ENCODE measurements at places on chromosomes 5 and 9.

GRCh38 chr9:71778085-71778484 lies 9.8 kb upstream of the CEMIP2 start:
- no peak for DNase-seq

- DNase-seq: no peak
Observed at GRCh38 chr9:3200331-3200774, 325.4 kb downstream of the RFX3 start.

GRCh38 chr5:82925061-82925411 lies 152.2 kb downstream of the TMEM167A start:
- DNase-seq: no peak

DNA sequence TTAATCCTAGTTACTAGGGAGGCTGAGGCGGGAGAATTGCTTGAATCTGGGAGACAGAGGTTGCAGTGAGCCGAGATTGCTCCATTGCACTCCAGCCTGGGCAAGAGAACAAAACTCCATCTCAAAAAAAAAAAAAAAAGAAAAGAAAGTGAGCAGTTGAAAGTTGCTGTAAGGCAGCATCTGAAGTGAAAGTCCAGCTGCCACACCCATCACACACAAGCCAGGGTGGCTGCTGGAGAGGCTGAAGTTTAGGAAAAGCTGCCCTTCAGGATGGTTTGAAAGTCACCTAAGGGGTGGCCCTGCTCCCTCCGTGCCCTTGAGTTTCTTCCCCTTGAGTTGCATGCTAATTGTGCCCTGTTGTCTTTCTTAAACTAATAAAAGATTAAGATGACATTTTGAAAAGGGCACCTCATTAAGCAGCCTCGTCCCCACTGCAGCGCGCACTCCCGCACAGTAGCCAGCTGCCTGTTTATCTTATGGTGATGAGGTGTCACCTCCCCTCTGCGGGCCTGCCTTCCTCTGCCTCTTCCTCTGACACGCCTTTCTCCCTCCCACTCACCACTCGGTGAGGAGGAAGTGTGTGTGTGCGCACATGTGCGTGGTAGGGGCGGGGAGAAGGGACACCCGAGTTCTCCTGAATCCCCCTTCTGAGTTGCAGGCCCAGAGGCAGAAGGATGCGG lies 104.2 kb upstream of the PANK3 start:
- DNase-seq: no peak

- DNase-seq: no peak
Observed at GRCh38 chr5:36089989-36090388, 23.3 kb upstream of the UGT3A2 start.

DNA sequence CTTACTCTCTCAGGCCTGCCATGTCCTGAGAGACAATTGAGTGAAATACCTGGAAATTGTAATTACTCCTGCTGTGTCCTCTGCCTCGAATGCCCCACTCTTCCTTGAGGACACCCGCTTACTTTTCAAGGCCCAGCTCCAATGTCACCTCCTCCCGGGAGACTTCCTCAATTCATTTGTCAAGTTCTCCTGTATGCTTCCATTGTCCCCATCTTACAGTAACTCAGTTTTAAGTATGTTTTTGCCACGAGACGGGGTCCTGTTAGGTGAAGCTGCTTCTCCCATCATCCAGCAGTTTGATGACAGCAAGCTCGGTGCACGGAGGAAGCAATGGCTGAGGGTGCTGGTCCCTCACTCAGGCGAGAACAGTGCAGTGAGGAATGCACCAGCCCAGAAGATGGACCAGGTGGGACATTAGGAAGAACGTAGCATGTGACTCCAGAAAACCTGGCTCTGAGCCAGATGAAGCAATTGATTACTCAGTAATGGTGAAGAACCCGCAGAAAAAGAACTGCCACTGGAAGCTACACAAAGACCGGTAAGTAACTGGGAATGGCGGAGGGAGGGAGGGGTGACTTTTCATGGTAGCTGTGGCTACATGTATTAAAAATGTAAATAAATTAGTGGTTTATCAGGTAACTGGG lies 274.8 kb downstream of the DENND1A start:
- DNase-seq: no peak

DNA sequence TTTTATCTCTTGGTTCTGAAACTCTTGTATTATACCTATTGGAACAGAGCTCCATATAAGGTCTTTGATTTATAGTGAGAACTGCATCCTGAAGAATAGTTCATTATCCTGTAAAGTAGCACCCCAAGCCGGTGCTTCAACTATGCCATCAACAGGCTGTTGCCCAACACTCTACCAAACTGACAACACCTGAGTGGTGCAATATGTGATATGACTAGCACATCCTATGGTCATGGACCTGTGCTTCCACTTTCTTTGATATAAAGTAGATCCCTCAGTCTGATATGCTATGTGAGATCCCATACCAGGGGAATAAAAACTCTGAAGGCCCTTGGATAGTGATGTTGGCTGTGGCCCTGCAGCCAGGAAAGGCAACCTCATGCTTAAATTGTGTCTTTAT lies 15.8 kb downstream of the CSF2 start:
- no peak for DNase-seq

- no peak for DNase-seq
Observed at GRCh38 chr5:85049020-85049419, 664.3 kb upstream of the EDIL3 start.

DNA sequence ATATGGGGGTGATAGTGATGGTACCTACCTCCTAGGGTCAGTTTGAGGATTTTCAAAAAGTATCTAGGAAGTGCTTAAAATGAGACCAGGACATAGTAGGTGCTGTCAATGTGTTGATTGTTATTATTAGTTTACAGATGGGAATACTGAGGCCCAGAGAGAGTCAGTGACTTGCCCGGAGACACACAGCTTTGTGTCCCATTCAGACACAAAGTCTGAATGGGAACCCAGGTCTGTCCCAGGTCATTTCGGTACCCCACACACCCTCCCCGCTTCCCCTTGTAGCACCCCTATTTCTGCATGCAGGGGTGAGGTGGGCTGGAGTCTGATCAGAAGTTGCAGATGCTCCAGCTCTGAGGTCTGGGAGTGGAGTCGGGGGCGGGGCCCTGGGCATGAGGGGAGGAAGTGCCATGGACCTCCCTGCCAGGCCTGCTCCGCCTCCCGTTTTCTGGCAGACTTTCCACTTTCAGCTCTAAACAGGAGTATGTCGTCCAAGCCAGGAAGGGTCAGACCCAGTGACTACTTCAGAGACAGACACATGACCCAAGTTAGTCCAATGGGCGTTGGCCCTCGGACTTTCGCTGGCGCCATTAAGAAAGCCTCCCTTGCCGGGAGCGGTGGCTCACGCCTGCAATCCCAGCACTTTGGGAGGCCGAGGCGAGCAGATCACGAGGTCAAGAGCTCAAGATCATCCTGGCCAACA lies 3.2 kb upstream of the DBN1 start:
- DNase-seq: no peak

- DNase-seq: peak; percentile 33
Observed at GRCh38 chr5:132790201-132790865, 13.3 kb upstream of the SEPTIN8 start.

- DNase-seq: no peak
Observed at GRCh38 chr9:116475201-116475600, 211.9 kb upstream of the TRIM32 start.

DNA sequence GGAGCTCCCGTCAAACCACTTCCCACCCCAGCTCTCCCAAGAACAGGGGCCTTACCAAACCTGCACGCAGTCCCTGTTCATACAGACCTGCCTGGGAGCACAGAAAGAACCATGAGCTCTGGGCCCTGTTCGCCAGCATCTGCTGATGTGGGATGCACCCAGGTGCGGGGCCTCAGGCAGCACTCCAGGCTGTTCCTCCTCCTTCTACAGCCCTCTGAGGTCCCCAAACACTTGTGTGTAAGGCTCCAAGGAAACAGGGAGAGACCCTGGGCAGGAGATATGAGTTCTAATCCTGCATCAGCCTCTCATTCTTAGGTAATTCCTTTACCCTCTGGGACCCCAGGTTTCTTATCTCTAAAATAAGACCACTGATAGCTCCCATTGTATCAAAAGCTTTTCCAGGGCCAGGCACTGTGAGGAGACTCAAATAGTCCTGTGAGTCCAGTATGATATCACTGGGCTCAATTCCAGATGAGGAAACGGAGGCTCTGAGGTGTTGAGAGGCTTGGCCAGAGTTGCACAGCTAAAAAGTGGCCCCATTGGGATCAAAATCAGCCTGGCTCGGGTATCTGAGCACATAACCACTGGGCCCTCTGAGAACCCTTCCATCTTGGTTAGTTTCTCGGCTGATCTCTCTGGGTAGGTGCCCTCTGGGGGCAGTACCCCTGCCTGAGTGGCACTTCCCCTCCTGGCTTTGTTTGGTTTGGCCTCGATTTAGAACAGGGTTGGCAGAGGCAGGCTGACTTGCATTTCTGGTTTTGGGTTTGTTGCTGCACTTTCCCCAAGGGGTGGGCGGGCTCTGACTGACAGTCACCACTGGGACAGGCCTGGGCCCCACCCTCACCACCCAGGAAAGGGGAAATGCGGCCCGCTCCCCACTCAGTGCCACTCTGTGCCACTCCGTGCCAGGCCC lies 116.8 kb downstream of the RGS3 start:
- peak; percentile 49 for DNase-seq

GRCh38 chr9:87876708-87877107 lies 6.0 kb upstream of the SPATA31E1 start:
- no peak for DNase-seq

DNA sequence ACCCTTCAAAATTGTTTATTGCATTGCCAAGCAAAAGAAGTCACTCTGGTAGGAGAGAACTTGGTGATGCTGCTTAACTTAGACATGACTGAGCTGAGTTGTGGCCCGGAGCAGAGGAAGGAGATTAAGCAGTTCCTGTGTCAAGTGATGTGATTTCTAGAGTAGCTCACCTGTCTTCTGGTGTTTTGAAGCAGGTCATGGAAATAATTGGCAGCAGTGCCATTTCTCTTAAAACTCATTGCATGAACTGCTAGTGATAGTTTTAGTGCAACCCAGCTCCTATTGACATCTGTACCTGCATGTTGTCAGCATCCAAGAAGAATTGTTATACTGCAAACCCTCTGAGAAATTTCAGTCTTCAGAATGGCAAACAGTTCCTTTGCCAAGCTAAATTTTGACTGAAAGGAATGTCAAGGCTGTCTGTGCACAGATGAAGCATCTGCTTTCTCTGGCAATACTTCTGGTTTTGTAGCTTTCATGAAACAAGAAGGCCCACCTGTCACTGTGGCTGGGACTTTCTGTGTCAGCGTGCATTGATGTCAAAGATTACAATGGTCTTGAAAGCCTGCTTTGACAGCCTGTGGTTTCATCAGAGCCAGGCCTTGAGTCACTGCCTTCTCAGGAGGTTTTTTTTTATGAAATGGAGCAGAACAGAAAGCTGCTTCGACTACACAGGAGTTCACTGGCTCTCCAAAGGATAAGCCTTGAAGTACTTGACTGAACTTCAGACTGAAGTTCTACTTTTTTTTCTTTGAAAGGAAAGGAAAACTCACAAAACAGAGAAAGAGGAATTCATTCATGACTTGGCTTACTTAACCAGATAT lies 90.6 kb downstream of the RALGPS1 start:
- no peak for DNase-seq

- no peak for DNase-seq
Observed at GRCh38 chr5:155140646-155141045, 127.1 kb downstream of the KIF4B start.

DNA sequence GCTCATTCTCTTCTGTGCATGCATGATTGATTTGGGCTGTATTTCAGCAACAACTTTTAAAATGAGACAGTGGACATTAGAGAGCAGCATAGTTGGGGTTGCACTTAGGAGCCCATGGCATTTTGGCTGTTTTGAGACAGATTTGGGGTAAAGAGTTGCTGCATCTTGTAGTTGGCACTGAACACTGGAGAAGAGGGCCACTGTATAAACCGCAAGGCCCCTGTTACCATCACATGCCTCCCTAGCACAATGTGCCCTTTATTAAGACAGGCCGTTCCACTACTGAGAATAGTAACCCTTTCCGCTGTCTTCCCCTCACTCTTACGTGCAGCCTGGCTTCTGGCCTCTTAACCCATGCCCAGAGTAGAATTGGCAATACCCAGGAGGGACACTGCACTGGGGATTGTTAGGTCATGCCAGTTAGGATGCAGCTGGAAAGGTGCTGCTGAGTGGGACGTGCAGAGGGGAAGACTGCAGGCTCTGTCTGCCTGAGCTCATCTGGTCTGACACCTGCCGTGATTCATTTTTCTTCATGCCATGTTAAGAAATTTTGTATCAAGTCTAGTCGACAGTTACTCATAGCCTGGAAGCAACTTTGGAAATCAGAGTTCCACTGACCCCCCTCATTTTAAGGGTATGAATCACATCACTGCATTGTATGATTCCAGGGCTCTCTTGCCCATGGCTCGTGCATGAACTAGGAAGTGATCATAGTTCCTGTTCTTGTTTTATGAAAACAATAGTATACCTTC lies 146.9 kb upstream of the DMRT1 start:
- DNase-seq: peak; percentile 85

GRCh38 chr9:133999851-134000265 lies 7.7 kb upstream of the VAV2 start:
- no peak for DNase-seq

GRCh38 chr5:140327589-140327988 lies 18.8 kb downstream of the HBEGF start:
- DNase-seq: no peak

DNA sequence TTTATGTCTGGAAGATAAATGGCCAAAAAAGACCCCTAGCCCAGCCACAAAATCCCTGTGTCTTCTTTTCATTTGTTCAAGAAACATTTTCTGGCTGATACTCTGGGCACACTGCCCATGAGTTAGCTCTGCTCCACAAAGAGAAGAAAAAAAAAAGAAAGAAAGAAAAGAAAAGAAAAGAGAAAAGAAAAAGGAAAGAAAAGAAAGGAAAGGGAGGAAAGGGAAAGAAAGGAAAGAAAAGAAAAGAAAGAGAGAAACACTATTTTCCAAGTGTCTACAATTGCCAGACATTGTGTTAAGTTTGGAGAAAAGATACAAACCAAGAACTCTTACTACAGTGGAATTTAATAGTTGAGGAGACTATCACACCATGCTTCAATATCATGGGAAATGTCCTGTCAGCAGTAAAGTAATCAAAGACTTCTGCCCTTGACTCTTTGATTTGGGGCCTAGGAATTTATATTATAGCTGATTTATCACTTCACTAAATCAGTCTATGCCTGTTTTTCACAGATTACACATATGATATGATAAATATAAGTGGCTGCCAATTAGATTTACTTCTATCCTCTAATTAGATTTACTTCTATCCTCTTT lies 3.0 kb downstream of the TRMO start:
- no peak for DNase-seq

DNA sequence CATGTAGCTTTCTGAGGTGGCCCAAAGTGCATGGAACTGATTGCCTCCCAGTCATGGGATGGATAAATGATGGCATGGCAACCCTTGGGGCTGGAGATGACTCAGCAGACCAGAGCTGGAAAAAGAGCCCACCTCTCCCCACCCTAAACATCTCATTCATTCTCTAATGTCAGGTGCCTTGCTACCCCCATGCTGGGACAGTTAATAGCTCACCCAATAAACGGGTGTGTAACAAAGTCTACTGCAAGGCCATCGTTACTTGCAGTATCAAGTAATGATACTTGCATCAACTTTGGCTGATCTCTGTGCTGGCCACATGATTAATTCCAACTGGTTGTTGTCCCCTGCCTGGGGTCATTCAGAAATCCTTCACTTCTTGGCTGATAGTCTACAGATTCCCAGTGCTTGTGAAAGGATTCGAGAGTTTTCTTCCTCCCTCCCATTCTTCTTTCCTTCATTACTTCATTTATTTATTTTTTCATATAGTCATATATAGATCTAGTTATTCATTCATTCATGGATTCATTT lies 122.8 kb upstream of the TRIM32 start:
- DNase-seq: no peak

- DNase-seq: no peak
Observed at GRCh38 chr5:89232139-89232603, 349.2 kb upstream of the MEF2C start.
